ENCODE measurements at places on chromosomes 11 and 22. TPM values are rescaled to one million over a fixed set of nuclear protein-coding genes. Genes with fewer than 3 reads are reported as not detected.

DMC1 gene
- total RNA-seq = 1.5 TPM

MAPK8IP2 gene
- total RNA-seq = under 0.01 TPM

ACRV1 gene
- not detected for total RNA-seq

MIAT gene
- 1.2 TPM for total RNA-seq

SCN3B gene
- total RNA-seq = 0.30 TPM

HEPN1 gene
- total RNA-seq = 0.09 TPM

BDNF gene
- 26.4 TPM for total RNA-seq

FGF3 gene
- total RNA-seq = not detected

OR51B5 gene
- 0.30 TPM for total RNA-seq

All from smooth muscle cell of the umbilical artery (primary cell).